ENCODE measurements at places on chromosomes 3 and 15.

DNA sequence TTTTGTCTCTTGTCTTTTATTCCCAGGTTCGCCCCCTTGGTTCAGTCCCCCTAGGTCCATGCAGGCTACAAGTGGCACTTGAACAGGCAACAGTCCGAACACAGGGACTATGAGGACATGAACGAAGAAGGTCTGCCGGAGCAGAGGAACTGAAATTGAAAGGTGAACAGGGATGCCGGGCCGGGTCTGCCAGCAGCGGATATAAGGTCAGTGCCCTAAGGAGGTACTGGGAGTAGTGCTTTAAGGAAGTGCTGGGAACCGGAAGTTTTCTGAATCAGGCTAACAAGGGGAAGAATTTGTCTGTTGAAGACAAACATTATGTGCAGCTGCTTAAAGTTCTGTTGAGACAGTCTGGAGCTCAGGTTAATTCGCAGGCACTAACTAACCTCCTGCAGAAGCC is 46.8 kb downstream of the LSM3 start:
- no peak for DNase-seq

- no peak for DNase-seq
Measured at GRCh38 chr3:183698756-183699155, 1.2 kb downstream of the YEATS2 start.

- no peak for DNase-seq
Measured at GRCh38 chr3:9468460-9468859, 71.0 kb downstream of the SETD5 start.

- no peak for DNase-seq
Measured at GRCh38 chr3:190811775-190812480, 50.6 kb downstream of the GMNC start.

DNA sequence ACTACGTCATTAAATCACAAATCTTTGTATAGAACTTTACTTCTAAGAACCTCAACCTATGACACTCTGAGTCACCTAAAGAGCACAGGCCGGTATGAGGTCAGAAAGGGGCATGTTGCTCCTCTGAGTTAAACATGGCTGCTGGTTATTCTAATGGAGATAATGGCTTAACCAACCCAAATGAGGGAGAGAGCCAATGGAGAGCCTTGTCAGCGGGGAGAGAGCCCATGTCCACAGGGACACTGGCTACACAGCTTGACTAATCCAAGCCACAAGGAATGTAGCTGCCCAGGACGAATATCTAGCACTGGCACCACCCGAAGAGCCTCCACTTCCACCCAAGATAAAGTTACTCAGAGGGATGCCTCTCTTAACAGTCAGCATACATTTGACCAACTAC is 77.0 kb upstream of the STAC start:
- no peak for DNase-seq

DNA sequence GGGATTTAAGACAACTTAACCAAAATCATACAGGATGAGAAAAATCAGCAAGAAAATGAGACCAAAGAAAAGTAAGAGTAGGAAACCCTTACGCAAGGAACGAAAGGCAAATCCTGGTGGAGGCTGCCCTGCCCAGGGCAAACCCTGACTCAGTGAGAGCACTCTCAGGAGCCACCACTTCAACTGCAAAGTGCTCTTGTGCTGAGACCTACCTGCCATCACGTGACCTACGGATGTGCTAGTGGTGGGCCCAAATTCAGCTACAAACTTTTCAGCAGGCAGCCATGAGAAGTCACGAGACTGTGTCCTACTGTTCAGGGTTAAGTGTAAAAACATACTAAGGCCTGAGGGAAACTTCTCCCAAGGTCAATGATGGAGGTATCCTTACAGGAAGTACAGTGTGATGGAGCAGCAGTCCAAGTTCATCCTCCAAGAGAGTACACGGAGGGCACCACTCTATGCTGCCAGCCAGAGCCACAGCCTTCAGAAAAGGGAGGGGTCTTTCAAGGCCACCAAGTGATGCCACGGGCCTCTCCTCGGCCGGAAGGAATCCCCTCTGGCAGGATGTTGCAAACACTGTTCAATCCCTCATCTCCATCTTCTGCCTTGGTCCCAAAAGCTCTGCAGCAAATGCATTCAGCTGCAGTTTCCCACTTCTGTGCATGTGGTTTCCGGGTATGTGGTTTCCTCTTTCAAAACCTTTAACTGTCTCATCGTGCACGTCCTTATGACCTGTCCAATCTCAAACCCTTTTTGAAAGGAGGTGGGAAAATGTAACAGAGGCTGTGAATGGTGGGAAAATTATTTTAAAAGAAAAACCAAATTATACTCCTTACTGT is 9.5 kb downstream of the CHSY1 start:
- DNase-seq = peak; percentile 30

- DNase-seq = no peak
Measured at GRCh38 chr3:153252963-153253362, 90.9 kb downstream of the RAP2B start.

GRCh38 chr3:62562596-62562995 is 189.2 kb upstream of the FEZF2 start:
- no peak for DNase-seq

GRCh38 chr3:52663098-52663497 is 22.6 kb downstream of the PBRM1 start:
- DNase-seq = no peak

DNA sequence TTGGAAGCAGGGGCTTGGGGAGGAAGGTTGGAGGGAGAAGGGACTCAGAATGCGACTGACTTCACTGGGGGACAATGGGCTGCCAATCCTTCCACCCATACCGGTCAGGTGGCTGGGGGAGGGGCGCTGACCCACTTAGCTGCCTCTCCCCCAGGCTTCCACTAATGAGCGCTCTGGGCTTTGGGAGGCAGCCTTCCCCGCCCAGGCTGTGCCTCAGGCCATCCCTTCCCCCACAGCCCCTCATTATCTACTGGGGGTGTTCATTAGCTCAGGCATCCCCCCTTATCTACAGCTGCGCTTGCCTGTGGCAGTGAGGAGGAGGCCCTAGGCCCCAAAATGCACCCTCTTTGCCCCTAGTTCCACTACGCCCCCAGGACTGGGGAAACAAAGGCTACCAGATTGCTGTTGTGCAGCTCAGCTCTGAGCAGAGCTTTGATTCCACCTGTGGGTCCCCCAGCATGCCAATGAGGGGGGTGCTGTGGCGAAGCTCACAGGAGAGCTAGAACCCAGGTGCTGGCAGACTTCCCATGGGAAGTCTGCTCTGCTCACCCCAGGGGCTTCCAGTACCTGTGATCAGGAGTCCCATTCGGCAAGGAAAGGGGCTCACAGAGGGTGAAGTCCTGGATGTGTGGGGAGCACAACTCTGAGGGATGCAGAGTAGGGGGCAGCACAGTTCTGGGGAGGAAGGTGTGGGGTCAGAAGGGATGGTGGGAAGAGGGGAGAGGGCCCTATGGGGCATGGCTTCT is 29.4 kb upstream of the SEMA3F start:
- DNase-seq = no peak

GRCh38 chr3:36297195-36297594 is 83.1 kb upstream of the STAC start:
- DNase-seq = no peak

DNA sequence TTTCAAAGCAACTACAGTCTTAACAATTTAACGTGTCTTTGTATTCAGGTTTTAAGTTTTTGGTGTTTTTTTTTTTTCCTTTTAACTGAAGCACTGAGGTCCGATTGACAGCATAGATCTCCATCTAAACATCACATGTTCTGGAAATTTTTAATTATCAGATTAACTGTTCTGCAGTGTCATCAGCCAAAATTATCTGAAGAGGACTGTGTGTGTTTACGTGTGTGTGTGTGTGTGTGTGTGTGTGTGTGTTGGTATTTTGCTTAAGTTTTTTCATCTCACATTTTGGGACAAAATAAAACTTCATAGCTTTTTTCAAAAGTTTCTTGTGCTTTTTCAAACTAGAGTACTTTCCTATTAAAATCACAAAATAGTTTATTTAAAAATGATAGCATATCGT is 1.8 kb downstream of the PIK3CA start:
- no peak for DNase-seq

DNA sequence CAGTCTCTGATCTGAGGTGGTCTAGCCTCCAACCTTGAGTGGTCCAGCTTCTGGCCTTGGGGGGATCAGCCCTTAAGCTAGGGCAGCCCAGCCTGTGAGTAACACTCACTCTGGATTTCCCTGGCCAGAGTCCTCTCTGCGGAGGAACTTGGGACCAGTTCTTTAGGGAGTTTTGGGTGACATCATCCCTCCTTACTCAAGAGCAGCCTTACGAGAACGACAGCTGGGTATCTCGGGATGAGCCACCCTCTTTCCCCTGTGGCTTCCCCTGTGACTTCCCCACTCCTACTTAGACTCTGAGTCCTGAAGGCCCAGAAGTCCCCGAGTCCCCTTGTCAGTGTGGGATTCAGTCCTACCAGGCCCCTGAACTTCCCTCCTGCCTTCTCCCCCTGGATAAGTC is 10.2 kb upstream of the PLXND1 start:
- no peak for DNase-seq

DNA sequence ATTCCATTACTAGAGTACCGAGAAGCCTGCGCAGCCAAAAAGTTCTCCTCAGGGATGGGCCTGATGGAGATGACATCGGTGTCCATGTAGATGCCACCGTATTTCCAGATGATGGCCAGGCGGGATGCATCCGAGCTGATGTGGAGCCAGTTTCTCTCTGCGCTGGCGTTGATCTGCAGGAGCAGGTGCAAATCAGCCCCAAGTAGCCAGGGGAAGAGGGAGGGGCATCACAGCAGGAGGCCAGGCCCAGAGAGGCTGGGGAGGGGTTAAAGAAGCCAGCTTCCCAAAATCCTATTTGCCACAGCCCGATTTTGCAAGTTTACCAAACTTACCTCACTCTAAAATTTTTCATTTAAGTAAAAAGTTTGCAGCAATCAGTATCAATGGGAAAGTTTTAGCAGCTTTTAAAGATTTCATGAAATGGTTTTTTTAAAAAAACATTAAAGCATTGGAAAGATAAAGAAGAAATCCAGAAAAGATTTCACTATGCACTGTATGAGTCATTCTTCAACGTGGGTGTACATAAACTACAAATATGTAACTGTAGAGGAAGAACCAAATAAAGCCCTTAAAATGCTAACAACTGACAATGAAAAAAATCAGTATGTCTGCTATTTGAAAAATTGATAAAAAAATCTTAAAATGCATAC is 7.4 kb downstream of the A4GNT start:
- no peak for DNase-seq

- no peak for DNase-seq
Measured at GRCh38 chr3:148600902-148601765, 96.6 kb upstream of the AGTR1 start.

GRCh38 chr3:151673974-151674373 is 59.8 kb upstream of the AADACL2 start:
- DNase-seq = no peak

DNA sequence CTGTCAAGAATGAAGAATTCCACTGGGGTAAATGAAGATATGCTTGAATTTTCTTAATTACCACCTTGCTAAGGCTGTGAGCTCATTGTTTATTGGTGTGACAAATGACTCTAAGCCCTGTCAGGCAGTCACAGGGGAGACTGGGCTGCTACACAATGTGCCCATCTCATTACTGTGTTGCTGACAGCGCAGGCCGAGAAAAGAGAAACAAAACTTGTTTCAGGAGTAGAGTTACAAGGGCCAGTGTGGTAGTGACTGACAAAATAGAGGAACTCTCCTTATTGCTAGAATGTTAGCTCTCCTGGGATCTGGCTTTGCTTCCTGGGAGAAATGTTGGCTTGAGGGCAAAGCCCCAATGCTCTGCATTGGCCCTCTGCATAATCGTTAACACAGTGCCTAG is 130.4 kb upstream of the CRBN start:
- no peak for DNase-seq

GRCh38 chr15:95557226-95558046 is 773.1 kb upstream of the NR2F2 start:
- no peak for DNase-seq

- no peak for DNase-seq
Measured at GRCh38 chr3:32816439-32817256, 1.1 kb upstream of the TRIM71 start.

DNA sequence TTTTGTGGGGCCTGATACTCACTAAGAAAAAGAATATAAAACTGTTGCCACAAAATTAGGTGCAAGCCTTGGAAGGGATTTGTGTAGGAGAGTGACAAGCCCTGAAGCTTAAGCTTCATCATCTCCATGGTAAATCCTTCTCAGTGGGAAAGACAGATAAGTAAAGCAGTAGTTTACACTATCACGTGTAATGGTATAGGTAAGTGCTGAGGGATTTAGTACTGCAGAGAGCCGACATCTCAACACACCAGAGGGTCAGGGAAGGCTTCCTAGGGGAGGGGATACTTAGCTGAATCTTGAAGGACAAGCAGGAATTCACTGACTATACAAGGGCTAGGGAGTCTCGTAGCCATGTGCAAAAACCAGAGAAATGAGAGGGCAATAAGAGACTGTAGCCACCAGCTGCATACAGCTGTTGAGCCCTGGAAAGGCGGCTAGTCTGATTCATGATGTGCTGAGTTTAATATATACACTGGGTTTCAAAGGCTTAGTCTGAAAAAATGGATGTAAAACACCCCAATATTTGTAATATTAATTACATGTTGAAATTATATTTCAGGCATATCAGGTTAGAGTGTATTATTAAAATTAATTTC is 11.1 kb downstream of the SLC24A1 start:
- no peak for DNase-seq

DNA sequence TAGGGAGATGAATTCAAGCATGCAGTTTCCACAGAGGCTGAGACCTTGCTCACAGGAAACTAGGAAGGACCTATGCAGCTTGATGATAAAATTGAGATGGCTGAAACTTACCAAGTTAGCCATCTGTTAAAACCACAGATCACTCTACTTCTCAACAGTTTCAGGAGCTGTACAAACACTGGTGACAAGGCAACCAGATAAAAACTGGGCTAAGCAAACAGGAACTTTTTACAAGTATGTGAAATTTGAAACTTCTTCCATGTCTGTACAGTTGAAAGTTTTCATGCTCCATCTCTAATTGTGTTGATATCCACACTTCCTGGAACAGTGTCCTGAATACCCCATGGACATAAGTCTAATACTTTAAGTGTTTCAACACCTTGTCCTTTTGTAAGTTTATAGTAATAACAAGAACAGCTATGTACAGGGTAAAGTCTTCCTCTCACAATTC is 78.2 kb downstream of the FAIM start:
- no peak for DNase-seq

DNA sequence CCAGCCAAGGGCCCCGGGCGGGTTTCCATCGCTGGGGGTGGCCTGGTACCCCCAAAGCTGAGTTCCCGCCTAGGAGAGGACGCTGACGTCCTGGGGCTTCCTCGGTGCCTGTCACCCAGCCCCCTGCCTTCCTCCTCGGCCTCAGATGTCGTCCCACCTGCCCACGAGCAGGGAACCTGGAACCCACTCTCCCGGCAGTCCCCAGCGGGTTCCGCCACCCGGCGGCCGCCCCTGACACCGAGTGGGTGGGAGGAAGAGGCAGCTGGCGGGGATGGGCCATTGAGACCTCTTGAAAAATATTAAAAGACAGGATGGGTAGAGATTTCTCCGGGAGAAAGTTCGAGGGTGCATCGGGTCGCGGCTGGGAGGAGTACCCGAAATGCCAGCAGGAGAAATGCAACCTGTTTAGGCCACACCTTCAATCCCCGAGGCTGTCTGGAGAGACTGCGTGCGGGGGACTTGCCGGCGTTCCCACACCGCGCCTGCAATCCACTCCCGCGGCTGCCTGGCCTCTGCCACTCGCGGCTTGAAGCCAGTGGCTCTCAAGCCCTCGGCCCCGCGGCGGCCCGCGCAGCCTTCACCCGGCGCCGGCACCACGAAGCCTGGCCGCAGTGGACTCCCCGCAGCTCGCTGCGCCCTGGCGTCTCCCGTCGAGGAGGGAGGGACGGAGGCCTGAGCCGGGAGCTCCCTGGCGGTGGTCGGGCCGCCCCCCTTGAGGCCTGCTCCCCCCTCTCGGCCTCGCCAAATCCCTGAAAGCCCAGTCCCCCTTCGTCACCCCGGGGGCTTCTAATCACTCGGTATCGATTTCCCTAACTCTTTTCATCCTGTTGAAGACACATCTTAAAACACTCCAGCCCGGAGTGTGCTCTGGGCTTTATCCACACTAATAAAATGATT is 8.6 kb upstream of the NR2F2 start:
- DNase-seq = no peak

All from stimulated activated CD8-positive, alpha-beta memory T cell treated with anti-CD3 and anti-CD28 coated beads, Interleukin-7, amount 100 ng/mL, for 1 hour (primary cell).